ENCODE measurements at places on chromosomes 13 and 19.
A peak's percentile ranks its signal among the peaks of the same experiment; 100 is the strongest.

- no peak for DNase-seq
Measured at GRCh38 chr13:26463296-26463695, 94.2 kb upstream of the WASF3 start.

DNA sequence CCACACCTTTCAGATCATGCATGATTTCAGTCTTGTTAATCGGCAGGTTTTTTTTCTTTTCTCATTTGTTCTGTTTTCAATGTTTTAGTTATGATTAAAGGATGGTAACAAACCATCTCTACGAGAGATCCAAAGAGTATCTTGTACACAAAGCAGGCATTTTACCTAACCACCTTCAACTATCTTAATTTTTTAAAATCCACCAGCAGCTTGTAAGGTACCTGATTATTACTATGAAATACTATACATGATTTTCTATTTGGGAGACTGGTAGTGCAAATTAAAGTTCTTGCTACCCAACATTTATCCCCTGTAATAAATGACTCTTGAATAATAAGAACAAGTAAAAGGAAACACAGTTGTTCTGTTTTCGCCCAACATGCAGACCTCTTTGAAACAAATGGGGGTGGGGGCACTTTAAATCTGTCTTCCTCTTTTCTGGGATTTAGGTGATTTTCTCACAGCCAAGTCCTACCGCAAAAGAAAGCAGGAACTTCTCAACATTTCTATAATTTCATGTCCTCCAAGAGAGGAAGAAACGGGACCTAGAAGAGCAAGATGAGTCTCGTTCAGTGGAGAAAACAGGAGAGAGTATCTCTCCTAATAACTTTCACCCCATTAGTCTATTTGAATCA is 3.6 kb downstream of the POU4F1 start:
- DNase-seq = no peak

DNA sequence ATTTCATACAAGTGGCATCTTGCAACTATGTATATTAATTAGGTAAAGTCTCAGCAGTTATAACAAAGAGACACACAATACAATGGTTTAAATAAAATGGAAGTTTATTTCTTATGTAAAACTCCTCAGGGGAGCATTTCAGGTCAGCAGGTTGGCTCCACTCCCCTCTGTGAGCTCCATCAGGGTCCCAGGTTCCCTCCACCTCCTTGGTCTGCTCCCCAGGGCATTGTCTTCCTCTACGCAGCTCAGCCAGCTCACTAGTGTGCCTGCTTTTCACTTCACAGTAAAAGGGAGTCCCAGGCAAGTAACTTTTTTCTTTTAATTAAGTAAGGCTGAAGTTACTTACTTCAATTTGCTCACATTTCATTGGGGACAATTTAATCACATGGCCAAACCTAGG is 135.3 kb upstream of the FNDC3A start:
- DNase-seq = no peak

DNA sequence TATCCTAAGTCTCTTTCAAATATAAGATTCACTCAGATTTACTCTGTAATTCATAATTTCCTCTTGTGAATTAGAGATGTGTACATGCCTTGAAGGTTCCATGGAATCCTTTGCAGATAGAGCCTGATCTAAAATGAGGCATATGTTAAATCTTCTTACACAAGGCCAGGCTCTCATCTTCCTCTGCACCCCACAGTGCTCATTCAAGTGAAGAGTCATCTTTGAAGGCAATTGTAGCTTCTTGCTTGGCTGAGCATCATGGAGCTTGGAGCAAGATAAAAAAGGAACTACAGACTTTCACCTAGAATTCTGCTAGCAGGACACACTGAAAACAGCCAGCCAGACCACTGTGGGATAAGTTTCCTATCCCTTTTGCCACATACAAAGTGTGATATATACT is 566.4 kb downstream of the PCDH9 start:
- no peak for DNase-seq

DNA sequence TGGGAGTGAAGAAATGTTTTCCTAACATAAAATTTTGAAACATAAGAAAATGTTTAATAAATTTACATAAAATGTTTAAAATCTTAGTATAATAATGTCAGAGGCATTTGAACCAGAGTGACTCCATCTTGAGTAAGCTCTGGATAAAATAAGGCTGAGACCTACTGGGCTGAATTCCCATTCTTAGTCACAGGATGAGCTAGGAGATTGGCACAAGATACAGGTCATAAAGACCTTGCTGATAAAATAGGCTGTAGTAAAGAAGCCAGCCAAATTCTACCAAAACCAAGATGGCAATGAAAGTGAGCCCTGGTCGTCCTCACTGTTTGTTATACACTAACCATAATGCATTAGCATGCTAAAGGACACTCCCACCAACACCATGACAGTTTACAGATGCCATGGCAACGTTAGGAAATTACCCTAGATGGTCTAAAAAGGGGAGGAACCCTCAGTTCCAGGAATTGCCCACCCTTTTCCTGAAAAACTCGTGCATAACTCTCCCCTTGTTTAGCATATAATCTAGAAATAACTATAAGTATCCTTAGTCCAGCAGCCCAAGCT is 1184.0 kb downstream of the UQCRFS1 start:
- DNase-seq = no peak

DNA sequence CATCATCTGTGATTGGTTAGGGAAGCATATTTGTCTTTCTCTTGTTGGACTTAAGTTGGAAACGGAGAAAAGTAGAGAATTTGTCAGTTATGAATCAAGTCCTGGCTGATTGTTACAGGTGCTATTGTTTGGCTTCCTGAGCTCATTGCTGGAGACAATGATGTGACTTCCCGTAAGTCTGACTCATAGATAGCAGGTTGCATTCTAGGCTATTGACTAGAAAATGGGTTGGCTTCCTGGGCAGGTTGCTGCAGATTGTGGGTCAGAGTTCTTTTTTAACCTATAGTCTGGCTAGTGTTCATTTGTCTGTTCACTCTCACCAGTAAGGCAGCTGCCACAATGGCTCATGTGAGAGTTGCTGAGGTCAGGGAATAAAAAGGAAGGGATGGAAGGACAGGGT is 101.5 kb downstream of the CCNA1 start:
- no peak for DNase-seq

GRCh38 chr13:36490055-36490454 is 57.8 kb downstream of the CCNA1 start:
- no peak for DNase-seq

DNA sequence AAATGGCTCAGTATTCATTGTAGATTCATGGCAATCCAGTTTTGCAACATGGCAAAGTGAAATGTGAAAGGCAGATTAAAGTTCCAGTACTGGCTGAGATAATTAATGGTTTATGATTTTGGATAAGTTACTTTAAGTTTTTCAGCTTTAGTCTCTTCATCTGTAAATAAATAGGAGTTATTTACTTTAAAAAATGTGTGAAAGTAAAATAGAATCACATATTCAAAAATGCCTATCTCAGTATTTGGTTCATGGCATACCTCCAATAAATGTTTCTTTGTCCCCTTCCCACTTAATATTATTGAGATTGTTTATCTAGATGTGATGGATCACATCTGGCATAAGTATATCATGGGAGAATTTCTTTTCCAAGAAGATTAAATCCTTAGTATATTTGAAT is 426.0 kb downstream of the GPC5 start:
- DNase-seq = no peak

- no peak for DNase-seq
Measured at GRCh38 chr13:71209217-71209616, 657.8 kb downstream of the DACH1 start.

GRCh38 chr19:15869109-15869555 is 28.7 kb downstream of the CYP4F2 start:
- DNase-seq = peak; percentile 67

GRCh38 chr19:8451885-8452284 is 7.1 kb downstream of the HNRNPM start:
- no peak for DNase-seq

DNA sequence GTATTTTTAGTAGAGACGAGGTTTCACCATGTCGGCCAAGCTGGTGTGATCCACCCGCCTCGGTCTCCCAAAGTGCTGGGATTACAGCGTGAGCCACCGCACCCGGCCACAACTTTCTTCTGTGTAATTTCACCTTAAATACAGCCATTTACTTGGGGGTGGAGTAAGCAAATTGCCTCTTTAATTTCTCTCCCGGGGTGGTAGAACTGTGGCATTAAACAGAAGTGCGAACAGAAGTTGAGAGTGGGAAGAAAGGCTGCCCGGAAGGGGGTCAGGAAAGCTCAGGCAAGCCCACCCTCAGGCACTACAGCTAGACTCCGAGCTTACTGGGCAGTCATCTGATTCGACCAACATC is 475 bp upstream of the DNAJC15 start:
- DNase-seq = no peak

DNA sequence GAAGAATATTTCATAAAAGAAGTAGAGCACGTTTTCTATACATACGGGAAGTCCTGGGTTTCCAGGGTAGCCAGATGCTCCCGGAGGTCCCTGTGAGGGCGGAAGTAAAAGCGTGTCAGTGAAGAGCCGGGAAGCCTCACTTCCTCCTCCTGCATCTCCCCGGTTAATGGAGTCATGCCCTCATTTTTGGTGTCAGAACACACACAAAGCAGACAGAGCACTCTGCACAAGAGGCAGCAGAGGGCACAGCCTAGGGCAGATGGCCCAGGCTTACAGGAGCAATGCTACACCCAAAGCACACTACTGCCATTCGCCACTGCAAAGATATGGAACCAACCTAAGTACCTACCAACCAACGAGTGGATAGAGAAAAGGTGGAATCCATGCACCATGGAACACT is 94.4 kb downstream of the COL4A1 start:
- no peak for DNase-seq

GRCh38 chr19:4730740-4731171 is 7.1 kb upstream of the DPP9 start:
- no peak for DNase-seq

- DNase-seq = no peak
Measured at GRCh38 chr13:40588101-40588500, 78.3 kb downstream of the FOXO1 start.

DNA sequence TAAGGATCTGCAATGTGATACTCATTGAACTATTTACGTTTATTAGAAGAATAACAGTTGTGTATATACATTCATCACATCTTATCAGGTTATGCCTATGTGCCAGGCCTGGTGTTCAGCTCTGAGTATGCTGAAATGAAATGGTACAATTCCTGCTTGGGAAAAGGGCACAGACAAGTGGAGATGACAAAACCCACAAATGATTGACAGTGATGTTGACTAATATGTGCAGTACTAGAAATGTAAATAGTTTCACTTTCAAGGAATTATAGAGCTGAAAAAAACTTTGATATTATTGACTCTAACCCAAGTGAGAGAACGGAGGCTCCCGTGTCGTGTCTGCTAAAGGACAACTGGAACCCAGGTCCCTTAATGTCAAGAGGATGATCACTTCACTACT is 386.8 kb upstream of the DACH1 start:
- DNase-seq = no peak

- no peak for DNase-seq
Measured at GRCh38 chr19:18118420-18119012, 20.9 kb downstream of the MAST3 start.

GRCh38 chr19:47623921-47624391 is 15.0 kb downstream of the BICRA start:
- no peak for DNase-seq

DNA sequence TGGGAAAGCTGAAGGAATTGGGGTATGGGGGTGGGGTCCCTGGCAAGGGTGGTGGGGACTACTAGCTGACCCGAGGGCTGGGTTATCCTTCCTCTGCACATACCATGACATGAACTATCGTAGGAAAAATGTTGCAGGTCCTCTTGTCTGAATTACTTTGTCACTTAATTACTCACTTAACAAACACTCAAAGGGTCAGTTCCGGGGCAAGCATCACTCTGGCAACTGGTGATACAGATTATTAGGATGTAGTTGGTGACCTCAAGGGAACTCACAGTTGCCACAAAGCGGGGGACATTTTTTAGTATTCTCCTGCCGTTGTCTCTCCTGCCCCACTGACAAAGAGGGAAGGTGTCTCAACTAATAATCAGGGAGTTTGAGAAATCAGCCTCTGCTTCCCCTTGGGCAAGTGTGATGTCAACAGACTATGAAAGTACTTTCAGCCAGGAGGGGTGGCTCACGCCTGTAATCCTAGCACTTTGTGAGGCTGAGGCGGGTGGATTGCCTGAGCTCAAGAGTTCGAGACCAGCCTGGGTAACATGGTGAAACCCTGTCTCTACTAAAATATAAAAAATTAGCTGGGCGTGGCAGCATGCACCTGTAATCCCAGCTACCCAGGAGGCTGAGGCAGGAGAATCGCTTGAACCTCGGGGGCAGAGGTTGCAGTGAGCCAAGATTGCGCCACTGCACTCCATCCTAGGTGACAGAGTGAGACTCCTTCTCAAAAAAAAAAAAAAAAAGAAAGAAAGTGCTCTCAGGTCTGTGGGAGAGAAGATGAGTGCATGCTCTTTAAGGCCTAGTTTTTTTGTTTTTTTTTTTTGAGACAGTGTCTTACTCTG is 10.3 kb downstream of the DNAJB1 start:
- no peak for DNase-seq

GRCh38 chr13:94864474-94864873 is 152.1 kb upstream of the SOX21 start:
- no peak for DNase-seq

- DNase-seq = no peak
Measured at GRCh38 chr19:39415111-39416046, 2.9 kb downstream of the PLEKHG2 start.

DNA sequence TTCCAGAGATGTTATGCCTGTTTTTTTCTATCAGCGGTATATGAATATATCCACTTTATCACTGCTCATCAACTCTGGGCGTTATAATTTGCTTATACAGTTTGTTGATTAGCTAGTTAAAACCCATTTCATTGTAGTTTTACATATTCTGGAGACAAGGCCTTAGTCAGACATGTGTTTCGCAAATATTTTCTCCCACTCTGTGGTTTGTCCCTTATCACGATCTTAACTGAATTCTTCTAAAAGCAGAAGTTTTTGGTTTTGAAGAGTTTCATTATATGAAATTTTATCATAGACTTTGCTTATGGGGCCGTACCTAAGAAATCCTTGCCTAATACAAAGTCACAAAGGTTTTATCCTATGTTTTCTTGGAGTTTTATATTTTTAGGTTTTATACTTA is 84.6 kb downstream of the FRY start:
- no peak for DNase-seq

- no peak for DNase-seq
Measured at GRCh38 chr13:57030671-57031070, 110.0 kb upstream of the PRR20A start.

DNA sequence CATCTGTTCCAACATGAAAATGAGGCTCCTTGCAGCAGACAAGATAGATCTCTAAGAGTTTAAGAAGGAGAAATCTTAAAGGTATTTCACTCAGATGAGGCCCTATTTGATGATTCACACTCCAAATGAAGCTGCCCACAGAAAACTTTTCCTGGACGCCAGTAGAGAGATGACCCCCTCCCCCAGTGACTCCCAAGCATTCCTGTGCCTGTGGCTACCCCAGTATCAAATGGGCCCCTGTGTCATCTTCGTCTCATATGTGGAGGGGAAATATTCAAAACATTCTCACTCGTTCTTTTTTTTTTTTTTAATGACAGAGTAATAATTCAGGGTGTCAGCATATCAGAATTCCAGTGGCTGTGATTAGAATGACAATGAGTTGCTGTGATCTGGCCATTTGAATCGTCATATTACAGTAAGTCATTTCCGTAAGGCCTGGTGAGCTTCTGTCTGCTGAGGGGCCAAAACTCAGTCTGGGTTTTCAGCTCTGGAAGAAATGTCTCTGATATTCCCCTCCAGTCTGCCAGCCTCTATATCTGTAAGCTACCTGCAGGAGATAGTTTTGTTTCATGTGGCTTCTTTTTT is 194.7 kb downstream of the URI1 start:
- no peak for DNase-seq

- no peak for DNase-seq
Measured at GRCh38 chr13:109783447-109783814, 3.0 kb downstream of the IRS2 start.
